ENCODE measurements at places on chromosomes 2 and 18.

- no peak for DNase-seq
Measured at GRCh38 chr2:169619946-169620345, 35.8 kb downstream of the PPIG start.

DNA sequence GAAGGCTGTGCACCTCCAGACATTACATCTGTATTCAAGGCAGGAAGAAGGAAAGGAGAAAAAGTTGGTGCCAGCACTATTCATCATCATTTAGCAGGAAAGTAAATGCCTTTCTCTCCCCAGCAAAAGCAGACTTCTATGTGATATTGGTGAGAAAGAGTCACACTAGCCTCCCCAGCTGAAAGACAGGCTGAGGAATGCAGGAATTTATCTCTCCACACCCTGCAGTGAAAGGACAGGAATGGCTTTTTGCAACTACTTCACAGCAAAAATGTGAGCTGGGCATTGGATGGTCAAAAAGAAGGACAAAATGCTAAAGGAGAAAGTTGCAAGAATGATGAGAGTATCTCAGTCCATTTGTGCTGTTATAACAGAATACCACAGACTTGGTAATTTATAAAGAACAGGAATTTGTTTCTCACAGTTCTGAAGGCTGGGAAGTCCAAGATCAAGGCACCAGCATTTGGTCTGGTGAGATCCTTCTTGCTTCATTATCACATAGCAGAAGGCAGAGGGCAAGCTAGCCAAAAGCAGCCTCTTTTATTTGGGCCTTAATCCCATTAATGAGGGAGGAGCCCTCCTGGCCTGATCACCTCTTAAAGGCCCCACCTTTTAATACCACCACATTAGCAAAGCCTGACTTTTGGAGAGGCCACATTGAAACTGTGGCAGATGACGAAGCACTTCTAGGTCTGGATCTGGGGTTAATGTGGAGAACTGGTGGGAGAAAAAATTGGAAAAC, 388.1 kb upstream of the SLC14A2 start:
- no peak for DNase-seq

- no peak for DNase-seq
Measured at GRCh38 chr2:6748406-6749067, 117.2 kb downstream of the CMPK2 start.

- DNase-seq: no peak
Measured at GRCh38 chr2:31922542-31923408, 88.0 kb downstream of the MEMO1 start.

DNA sequence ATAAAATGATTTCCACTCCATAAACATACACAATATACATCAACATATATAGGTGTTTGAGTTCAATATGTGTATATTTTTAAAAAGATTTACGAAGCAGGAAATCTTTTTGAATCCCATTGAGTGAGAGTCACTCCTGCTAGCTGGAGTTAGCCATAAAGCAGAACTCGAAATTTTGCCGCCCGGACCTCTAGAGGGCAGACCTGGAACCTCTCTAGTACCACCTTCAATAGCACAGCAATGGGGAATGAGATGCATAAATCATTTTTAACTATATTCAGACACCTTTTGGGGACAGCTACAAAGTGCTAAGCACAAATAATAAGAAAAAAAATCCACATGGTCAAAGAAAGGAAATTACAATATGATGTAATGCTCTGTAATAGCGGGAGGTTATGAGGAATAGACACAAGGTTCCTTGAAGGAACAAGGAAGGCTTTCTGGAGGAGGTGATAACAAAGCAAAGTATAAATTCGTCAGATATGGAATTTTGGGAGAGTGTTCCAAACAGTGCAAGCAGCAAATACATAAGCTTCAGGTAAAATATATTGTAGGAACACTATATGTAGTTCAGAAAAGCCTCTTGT, 533.4 kb downstream of the ERBB4 start:
- peak; percentile 16 for DNase-seq

DNA sequence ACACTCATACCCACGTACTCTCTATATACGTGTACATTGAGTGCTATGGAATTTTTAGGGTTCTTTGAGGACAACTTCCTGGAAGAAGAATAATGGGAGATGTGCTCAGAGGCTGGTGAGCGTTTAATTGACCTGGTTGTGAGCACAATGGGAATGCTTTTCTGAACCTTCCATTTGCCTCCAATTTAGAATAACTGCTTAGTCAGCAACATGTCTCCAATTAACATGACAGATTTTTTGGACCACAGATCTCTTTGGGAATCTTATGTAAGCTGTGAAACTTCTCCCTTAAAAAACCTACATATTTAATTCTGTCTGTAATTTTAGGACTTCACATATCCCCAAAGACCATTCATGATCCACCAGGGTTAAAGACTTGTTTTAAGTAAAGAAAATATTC, 166.7 kb upstream of the TNP1 start:
- no peak for DNase-seq

DNA sequence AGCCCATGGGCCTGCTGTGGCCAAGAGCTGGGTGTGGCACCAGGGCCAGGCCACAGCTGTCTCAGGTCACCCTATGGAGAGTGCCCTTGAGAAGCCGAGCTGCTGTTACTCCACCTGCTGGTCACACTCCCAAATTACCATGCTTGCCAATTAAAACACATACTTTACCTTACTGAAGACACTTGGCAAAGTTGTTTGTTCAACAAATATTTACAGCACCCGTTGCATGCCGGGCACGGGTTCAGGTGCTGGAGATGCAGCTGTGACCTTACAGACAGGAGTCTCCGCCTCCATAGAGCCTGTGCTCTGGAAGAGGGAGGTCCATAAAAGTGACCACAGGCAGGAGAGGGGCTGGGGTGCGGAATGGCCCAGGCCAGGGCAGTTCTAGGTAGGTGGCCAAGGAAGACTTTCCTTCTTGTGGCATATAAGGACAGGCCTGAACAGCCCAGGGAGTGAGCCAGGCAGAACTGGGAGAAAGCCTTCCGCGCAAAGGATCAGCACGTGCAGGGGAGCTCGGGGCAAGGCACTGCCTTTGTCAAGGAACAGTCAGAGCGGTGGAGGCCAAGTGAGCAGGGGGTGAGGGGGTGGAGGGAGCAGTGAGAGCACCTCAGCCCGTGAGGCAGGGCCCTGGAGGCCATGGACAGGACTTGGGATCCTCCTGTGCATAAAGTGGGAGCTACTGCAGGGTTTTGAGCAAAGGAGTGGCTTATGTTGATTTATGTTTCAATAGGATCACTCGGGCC, 23.6 kb upstream of the RBM44 start:
- peak; percentile 63 for DNase-seq

DNA sequence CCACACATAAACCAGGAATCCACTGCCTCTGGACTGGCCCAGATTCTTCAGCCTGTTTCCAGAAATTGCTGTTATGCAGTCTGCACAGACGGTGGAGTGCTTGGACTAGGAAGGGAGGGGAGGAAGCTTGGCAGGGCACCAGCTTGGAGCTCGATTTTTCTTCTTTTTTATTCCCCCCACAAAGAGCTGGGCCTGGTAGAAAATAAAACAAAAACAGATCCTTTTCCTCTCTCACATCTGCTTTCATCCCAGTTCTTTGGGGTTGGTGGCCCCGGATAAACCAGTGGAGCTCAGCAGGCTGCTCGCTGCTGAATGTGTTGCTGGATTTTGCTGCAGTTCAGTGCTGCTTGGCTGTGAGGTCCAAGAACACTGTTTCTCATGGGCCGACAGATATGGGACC, 16.0 kb downstream of the LRRTM1 start:
- DNase-seq: no peak

GRCh38 chr2:12616456-12617156, 100.1 kb upstream of the TRIB2 start:
- no peak for DNase-seq

GRCh38 chr2:150389447-150389846, 98.0 kb downstream of the RND3 start:
- no peak for DNase-seq

- DNase-seq: no peak
Measured at GRCh38 chr2:200125444-200126284, 170.3 kb downstream of the MAIP1 start.

GRCh38 chr2:175002547-175003274, 2.5 kb downstream of the CHN1 start:
- DNase-seq: no peak

GRCh38 chr2:45781464-45781811, 130.0 kb downstream of the PRKCE start:
- no peak for DNase-seq

DNA sequence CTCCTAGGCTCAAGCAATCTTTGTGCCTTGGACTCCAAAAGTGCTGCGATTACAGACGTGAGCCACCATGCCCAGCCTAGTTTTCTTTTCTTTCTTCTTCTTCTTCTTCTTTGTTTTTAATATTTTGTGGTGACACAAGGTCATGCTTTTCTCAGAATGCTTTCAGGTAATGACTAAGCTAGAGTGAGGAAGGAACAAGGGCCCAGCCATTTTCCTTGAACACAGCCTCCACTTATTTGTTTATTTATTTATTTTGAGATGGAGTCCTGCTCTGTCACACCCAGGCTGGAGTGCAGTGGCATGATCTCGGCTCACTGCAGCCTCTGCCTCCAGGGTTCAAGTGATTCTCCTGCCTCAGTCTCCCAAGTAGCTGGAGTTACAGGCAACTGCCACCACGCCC, 74.3 kb upstream of the ST3GAL5 start:
- DNase-seq: no peak

- no peak for DNase-seq
Measured at GRCh38 chr2:157319795-157320194, 5.8 kb downstream of the ERMN start.

DNA sequence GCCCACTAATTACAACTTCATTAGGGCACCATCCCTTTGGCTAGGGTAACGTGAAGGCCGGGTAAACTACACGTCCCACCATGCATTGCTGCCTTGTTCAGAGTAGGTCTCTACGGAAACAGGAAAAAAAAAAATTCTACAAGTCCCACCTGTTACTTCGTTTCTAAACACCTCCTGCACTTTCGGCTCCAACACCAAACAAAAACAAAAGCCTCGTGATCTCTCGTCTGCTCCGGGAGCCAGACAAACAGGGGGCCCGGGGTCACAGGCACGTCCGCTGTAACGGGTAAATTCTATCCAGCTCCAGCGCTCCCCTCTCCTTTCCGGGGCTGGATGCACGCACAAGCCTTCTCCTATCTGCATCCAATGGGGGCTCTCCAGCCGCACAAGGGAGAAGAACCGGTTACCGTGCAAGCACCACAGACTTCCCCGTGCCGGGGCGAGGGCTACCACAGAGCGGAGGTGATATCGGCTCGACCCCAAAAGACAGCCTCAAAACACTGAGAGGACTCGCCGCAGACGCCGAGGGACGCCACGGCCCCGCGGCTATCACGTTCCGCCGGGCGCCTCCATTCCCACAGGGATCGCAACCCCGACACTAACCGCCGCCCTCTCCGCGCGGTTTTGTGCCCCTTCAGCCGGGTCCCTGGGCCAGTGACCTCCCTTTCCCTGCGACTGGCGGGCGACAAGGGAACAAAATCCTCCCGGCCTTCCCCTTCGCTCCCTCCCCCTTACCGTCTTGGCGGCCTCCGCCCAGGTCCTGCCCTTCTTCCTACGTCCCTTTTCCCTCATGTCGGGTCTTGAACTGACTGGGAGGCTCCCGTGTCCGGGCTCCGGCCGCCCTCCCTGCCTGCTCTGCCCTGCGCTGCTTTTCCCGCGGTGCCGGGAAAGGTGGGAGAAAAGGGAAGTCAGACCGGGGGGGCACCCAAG, 591 bp downstream of the ASXL2 start:
- DNase-seq: peak; percentile 65

GRCh38 chr2:67565761-67566160, 168.6 kb downstream of the ETAA1 start:
- DNase-seq: no peak

- no peak for DNase-seq
Measured at GRCh38 chr18:69035756-69036155, 237.9 kb downstream of the CCDC102B start.

GRCh38 chr2:72112401-72112800, 35.3 kb downstream of the CYP26B1 start:
- no peak for DNase-seq

DNA sequence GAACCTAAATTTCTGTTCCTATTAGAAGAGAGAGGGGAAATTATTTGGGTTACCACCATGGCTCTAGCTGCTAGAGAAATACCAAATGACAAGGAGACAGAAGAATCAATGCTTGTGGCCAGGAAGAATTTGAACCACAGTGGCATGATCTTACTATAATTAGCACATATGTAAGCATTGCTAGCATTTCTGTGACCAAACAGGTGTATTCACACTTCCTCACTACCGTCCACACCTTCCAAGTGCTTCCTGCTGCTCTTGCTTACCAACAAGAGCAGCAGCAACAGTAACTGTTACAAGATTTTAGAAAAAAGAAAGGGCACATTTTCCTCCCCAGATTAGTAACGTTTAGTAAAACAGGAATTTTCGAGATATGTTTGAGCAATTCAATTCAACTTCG, 60.5 kb downstream of the CDH7 start:
- DNase-seq: no peak
